Suppressor macrophage treated with lipopolysaccharide for 1 hour (primary cell): ENCODE measurements at places on chromosomes 2 and 18.

GRCh38 chr18:48123941-48124340 lies 193.5 kb upstream of the SMAD2 start:
- no peak for DNase-seq

- DNase-seq, result no peak
Observed at GRCh38 chr2:151175864-151176263, 85.8 kb downstream of the RBM43 start.

- DNase-seq, result no peak
Observed at GRCh38 chr2:226690461-226691024, 109.1 kb downstream of the IRS1 start.

DNA sequence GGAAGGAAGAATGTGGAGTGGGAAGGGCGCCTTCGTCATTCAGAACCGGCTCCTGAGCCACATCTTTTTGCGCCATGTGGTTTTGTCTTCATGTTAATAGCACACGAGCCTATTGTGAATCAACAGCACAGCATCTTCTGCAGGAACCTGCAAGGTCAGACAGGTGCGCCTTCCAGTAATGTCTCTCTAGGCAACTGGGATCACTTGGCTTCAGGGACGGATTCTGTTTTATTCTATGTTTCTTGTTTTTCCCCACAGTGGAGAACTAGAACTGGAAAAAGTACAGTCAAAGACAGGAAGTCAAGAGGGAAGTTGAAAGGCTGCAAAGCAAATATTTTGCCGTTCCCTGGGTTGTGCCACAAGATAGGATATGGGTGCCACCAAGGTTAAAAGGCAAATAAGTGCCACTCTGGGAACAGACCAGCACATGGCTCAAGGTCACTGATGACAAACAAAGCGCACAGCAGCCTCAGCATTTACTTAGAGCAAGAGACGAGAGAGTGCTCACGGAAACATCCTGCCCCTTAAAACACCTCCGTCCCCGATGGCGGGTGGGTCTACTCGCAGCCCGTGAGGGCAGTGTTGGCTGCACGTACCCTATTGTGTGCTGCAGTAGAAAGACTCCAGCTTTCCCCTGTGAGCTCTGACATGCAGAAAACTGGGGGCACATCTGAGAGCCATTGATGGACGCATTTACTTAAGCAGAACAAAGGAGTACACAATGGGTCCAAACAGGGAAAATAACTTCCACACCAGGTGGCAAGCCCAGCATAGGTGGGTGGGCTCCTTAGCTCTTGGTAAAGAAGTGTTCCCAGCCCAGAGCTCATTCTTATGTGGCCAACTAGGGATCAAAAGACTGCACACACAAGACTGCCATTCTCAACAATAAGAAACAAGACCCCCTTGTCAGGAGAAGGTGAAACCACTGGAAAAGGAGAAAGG lies 107.2 kb upstream of the PARD3B start:
- no peak for DNase-seq

DNA sequence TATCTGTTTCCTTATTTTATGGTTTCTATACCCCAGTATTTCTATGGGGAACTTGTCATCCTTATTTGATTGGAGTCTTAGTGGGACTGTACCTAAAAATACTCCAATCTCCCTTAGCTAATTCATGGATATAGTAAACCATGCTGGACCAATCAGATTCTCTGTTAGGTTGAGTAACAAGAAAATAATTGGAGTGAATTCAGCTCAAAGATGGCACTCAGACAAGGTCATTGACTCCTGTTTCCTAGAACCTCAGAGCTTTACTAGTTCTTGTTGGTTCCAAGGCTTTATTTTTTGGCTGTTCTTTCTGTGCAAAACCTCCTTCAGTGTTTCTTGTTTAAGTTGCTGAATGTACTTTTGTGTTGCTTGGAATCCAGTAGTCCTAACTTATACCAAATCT lies 31.9 kb upstream of the CPS1 start:
- no peak for DNase-seq

DNA sequence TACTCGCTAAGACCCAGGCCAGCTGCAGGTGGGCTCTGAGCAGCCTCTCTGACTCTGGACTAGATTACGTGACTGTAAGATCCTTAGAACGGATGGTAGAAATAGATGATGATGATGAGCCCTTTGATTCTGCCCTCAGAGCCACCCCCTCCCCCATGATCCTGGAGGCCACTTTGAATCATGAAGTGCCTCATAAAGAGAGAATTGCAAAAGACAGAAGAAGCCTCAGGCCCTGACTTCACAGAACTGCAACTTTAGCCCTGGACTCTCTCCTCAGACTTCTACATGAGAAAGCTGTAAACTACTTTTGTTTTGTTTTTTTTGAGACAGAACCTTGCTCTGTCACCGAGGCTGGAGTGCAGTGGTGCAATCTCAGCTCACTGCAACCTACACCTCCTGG lies 15.4 kb upstream of the TET3 start:
- peak; percentile 54 for DNase-seq
